Cortex of kidney (tissue), 1 donor: ENCODE measurements at places on chromosomes 1 and 21.

GRCh38 chr1:196160066-196160795 lies 448.0 kb downstream of the KCNT2 start:
- no peak for DNase-seq

DNA sequence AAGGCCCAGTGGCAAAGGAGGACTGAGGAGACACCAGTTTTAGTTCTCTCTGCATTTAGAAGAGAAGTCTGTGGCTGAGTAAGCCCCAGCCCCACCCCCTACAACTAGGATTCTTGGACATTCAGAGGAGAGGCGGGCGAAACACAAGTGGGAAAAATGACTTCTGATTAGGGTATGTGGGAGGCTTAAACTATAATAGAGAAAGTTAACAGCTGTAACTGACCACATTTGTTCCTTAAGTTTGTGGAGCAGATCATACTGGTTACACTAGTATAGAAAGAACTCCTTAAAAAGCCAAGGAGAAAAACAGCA lies 11.2 kb upstream of the TRIM33 start:
- DNase-seq: no peak

DNA sequence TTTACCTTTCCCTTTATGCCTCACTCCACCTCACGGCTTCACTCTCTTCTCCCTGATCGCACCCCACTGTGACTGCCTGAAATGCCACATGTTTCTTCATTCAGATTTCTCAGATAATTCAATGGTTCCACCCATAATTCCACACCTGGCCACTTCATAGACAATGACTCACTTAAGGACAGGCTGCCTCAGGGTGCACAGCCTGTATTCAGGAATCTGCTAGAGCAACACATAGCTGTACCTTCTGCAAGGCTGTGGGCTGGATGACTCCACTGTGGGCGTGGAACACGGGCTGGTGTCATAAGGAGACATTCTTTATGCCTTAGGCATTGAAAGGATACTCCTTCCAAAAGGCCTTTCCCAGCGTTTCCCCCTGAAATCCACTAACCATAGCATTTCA lies 36.1 kb downstream of the L1TD1 start:
- DNase-seq: no peak

GRCh38 chr1:8167936-8168335 lies 141.8 kb upstream of the ERRFI1 start:
- no peak for DNase-seq

DNA sequence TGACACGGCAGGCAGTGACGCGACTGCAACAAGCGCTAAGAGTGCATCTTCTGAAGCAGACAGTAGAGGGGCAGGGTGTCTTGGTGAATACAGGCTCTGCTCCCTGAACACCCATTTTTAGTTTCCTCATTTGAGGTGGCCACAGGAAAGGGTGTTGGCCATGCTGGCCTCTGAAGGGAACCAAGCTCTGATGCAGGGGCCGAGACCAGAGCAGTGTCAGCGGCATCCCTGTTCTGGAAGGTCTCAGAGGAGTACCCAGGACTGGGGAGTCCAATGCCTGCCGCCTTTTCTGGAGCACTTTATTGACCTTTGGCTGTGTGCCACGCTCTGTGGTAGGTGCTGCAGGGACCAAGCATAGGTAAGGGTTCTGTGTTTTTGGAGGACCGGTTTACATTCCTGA lies 100.4 kb downstream of the KCNJ6 start:
- no peak for DNase-seq

- DNase-seq: no peak
Measured at GRCh38 chr1:48495166-48495565, 23.2 kb upstream of the SPATA6 start.

- DNase-seq: no peak
Measured at GRCh38 chr1:114026797-114027196, 47.5 kb downstream of the OLFML3 start.

- DNase-seq: no peak
Measured at GRCh38 chr1:8082945-8083344, 56.8 kb upstream of the ERRFI1 start.

DNA sequence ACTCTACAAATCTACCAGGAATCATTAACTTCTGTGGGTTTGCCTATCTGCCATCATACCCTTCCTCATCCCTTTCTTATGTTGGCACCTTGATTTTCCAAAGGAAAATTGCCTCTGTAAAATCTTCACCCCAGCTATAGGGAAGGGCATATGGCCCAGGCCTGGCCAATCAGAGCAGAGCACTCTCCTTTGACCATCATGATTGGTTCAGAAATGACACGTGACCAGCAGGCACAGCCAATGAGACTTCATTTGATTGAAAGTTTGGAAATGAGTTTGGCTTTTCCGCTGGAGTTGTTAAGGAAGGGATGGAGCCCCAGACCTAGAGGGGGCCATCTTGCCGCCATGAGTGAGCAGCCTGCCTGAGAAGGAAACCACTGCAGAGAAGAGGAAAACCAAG lies 35.1 kb upstream of the IFFO2 start:
- DNase-seq: no peak

DNA sequence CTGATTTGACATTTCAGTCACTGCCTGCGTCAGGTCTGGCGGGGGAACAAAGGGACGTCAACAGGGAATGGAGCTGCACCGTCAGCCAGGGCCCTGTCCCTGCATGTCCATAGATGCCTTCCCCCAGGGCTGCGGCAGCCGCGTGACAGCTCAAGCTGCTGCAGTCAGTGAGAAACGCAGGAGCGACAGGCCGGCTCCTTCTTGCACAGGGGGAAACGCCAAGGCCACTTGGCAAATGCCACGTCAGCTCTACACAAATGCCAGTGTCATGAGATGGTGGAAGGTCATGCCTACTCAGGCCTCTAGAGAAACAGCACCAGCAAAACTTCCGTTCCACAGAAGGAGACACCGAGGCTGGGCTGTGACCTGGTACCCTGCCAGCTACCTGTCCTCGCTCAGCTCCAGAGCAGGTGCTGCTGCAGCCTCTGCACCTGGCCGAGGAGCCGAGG lies 37.7 kb downstream of the SYF2 start:
- DNase-seq: no peak

- DNase-seq: no peak
Measured at GRCh38 chr1:157487504-157487903, 64.8 kb downstream of the FCRL5 start.

GRCh38 chr1:150560576-150561253 lies 11.5 kb downstream of the ADAMTSL4 start:
- DNase-seq: no peak

DNA sequence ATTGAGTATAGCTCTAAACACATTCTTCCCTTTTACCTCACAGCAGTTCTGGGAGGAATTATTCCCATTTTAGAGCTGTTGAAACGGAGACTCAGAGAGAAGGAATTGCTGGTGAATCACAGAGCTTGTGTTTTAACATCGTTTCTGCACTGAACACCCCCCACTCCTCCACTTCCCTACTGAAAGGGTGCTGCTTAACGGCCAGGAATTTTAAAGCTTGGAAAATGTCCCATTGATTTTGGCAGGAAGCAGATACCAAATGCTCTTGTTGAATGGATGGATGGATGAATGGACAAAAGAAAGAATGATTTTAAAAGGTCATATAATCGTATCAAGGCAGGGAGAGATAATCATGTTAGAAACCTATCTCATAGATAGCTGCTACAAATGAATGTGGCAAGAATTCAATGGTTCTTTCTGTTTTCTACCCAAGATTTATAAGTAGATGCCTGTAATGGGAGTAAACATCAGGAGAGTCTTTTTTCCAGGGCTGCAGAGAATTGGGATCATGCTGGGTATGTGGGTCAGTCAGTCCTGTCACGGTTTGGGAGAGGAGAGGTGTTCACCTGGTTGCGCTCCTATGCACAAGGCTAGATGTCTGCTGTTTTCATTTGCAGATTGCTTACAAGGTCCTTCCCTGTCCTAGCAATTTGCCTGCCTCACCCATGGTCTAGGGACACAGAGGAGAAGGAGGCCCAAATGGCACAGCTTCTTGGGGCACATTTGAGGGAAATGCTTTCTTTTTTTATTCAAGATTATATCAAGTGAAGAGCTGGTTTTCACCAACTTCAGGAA lies 19.0 kb downstream of the FAM163A start:
- DNase-seq: no peak

GRCh38 chr1:156143765-156144489 lies 9.5 kb upstream of the SEMA4A start:
- no peak for DNase-seq

DNA sequence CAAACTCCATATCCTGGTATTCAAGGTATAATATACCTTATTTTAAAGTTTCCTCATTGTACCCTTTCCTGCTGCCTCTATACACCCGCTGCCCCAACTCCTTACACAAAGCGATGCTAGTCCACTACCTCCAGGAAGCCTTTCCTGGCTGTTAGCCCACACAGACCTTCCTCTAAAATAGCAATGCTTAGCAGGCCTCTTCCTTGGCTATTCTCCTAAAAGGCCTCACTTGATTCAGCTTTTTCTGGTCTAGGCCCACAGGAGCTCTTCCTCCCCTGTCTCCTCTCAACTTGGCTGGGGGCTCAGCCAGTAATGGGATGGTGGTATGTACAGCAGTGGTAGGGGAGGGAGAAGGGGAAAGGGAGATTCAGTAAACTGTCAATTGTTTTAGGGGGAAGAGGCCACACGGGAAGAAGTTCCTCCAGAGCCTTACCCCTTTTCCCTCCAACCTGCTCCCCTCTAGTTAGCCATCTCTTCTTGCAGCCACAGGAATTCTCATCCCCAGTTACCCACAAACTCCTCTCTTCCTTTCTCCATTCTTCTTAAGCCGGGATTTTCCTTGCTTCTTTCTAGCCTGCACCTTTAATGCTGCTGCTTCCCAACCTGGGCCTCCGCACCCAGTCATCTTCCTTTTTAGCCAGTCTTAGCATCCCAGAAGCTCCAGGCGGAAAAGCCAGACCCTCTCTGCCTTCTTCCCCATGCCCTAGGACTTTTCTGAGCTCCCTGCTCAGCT lies 2.6 kb downstream of the LRRC41 start:
- no peak for DNase-seq
